Occipital lobe (tissue), 3 donors: ENCODE measurements at places on chromosomes 7 and 10. TPM values are rescaled to one million over a fixed set of nuclear protein-coding genes. Genes with fewer than 3 reads are reported as not detected.

- no peak for DNase-seq
Observed at GRCh38 chr7:27900006-27900405, 160.0 kb downstream of the TAX1BP1 start.

DNA sequence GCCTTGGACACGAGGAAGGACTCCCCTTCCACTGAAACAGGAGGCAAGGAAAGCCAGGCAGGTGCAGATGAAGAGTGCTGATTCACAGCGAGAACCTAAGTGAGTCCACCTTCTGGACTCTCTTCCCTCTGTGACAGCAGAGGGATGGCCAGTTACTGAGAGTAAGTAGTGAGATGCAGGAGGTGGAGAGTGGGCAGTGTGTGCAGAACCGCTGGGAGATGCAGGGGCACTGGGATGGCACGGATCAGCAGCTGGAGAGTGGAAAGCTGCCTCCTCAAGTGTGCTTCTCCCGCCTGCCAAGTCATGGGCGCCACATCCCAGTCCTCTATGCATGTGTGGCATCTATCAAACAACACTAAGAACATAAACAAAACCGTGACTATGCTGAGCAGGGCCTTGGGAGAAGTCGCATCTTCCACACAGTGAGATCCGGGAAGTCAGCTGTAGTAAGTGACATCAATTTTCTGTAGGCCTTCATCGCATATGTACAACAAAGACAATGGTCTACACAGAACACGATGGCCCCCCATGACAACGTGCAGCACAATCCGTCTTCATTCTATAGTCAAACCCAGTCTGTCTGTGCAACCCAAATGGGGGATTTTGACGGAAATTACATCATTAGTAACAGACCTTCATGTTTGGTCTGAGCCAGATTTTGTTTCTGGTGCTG is 217.4 kb upstream of the KLF14 start:
- no peak for DNase-seq

- DNase-seq, result no peak
Observed at GRCh38 chr7:6258440-6259182, 13.8 kb downstream of the CYTH3 start.

Gene MRM2
- 15.0 TPM for total RNA-seq

Gene CLCN1
- under 0.01 TPM for total RNA-seq

Gene CSGALNACT2
- total RNA-seq, result 68.3 TPM
